Tibial artery (tissue), 4 donors: ENCODE measurements at places on chromosomes 6 and 20.
A peak's percentile ranks its signal among the peaks of the same experiment; 100 is the strongest.

DNA sequence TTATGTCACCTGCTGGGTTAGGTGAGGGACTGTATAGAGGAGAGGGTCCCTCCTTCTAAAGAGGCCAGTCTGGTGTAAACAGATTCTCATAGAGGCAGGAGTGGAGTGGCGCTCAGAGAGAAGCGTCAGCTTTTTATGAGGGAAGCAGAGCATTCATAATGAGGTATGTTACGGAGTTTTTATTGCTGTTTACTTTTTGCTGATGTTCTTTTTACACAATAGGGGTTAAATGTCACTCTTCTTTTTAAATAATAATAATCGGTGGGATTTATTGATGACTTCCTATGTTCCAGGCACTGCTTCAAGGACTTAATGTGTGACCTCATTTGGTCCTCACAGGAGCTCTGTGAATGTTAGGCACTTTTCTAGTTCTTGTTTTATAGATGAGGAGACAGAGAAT, 79.9 kb downstream of the L3MBTL3 start:
- no peak for DNase-seq

DNA sequence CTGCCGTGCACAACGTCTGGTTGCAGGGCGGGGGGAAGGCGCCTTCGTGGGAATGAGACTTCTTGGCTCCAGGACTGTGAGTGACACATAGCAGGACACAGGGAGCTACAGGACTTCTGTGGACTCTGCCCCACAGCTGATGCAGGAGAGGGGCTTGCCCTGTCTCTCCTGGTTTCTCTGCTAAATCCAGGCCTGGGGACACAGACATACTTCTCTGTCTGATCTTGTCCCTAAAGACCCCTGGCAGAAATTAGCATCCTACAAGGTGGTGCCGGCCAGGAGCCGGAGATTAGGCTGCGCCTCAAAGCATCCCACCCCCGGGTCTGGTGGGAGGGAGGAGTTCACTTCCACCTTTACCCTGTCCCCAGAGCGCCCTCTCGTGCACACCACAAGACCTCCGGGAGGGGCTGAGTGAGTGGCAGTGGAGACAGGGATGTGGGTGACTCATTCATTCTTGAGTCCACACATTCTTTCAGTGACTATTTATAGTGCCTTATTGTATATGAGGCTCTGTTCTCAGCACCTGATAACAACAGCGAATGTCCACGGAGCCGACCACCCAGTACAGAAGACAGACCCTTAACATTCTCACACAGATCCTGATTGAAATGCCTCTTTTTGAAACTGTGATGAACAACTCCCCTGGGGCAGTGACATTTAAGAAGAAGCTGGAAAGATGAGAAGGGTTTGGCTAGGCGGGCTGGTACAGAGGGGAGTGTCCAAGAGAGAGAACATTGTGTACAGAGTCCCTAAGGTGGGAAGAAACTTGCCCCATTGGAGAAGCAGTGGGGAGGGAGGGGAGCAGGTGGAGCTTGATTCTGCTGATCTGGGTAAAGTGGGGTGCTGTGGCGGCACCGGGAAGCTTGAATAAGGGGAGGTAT, 39.0 kb downstream of the GMPR start:
- peak; percentile 85 for DNase-seq

DNA sequence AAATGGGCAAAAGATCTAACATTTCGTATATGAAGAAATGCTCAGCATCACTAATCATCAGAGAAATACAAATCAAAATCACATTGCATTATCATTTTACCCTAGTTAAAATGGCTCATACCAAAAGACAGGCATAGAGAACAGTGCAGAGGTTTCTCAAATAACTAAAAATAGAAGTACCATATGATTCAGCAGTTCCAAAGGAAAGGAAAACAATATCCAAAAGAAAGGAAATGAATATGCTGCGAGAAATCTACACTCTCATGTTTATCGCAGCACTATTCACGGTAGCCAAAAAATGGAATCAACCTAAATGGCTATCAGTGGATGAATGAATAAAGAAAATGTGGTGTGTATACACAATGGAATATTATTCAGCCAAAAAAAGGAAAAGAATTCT, 63.5 kb downstream of the VTA1 start:
- no peak for DNase-seq

GRCh38 chr6:135109761-135110160, 55.1 kb upstream of the HBS1L start:
- DNase-seq = no peak

DNA sequence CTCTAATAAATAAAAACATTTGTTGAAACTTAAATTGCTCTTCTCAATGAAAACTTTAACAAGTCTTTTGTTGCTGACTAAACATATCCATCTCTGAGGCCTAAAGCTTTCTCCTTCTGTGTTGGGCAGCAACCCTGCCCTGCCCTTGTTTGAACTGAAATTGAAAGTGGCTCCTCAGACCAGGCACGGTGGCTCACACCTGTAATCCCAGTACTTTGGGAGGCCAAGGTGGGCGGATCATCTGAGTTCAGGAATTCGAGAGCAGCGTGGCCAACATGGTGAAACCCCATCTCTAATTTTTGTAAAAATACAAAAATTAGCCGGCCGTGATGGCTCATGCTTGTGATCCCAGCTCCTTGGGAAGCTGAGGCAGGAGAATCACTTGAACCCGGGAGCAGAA, 29.2 kb upstream of the GNRH2 start:
- no peak for DNase-seq

DNA sequence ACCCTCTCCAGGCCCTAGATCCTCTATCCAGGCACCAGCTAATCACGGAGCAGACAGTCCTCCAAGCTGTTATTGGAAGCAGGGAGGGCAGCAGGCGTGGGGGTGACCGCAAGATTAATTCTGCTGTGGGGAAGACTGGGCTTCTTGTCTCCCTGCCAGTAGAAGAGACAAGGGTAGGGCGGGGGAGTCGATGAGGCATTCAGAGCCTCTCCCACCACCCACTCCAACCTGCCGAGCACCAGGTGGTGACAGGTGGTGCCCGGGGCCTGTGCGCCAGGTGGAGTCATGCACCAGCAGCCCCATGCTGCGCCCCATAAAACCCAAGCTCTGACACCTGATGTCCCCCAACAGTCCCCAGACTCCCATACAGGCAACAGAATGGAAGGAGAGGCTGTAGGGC, 89.6 kb downstream of the CDH22 start:
- DNase-seq = no peak

DNA sequence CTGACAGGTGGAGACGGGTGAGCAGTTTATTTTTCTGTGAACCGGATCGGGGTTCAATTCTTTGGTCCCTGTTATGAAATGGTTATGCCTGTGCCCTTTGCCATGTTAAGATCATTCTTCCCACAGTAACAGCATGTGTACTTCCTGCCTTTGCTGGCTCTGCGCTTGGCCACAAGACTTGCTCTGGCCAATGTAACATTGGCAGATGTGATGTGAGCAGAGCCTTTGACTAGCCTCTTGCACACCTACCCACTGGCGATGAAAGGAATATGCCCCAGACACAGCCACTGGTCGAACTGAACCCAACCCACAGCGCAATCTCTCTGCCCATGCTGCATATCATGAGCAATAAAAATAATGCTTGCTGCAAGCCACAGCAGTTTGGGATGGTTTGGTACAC, 31.9 kb downstream of the JAG1 start:
- no peak for DNase-seq

DNA sequence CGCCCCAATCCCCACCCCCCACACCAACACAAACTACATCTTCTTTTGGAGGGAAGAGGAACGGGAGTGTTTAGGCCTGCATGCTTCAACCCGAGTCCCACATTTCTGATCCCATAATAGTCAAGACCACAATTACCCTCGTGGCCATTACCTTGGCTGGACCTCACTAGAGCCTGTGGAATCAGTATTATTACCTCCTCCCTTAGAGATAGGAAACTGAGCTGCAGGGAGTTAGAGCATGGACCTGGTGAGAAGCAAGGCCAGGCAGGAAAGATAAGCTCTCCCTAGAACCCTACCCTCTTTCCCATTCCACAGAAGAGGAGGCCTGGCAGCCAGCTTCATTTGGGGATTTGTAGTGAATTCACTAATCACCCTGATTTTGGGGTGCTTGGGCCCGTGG, 74.1 kb downstream of the NCR2 start:
- no peak for DNase-seq

DNA sequence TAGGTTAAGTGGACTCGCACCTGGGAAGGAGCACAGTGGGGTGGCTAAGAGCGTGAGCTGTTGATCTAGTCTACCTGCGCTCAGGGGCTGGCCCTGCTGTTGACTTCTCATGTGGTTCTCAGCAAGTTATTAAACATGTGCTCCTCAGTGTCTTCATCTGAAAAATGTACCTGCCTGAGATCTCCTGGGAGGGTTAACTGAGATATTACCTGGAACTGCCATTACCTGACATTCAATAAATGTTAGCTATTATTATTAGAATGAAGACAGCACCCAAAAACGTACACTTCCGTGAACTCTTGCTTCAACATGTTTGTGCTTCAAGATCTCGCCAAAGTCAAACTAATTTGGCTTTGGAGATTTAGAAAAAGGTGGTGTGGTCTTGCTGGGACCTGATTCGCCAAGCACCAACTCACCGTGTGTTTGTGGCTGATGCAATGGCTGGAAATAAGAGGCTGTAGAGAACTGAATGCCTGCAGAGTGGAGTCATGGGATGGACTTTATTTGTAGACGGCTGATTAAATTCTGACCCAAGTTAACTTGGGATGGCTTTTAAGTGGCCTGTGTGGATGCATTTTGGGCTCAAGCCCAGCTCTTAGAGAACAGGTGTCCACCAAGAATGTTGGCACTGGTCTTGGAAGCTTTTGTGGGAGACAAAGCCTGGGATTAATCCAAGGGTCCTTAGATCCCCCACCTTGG, 692.9 kb downstream of the QKI start:
- DNase-seq = no peak

DNA sequence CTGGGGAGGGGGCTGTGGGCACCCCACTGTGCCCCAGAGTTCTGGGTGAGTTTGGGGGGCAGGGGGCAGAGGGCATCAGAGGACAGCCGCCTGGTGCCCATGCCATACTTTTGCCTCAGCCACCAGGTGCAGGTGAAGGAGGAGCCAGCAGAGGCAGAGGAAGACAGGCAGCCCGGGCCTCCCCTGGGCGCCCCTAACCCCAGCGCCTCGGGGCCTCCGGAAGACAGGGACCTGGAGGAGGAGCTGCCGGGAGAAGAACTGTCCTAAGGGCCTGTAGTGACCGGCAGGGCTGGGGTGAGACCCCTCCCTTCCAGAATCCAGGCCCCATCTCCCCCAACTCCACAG, 39.6 kb upstream of the MDFI start:
- DNase-seq = peak; percentile 43

DNA sequence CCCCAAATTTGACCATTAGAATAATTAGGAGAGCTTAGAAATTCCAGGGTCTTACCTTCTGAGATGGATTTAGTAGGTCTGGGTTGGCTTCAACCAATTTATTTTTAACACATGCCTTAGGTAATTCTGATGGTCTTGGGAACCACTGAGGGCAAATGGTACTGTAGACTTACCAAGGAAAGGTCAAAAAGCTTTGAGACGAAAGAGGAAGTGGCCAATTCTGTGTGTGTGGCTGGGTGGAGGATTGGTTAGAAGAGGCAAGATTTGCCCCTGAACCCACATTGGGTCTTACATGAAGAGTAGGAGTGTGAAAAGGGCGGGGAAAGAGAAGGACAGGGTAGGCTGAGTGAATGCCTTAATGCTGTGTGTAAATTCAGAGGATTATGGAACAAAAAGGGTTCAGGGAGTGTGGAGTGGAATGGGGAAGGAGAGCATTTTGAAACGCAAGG, 2.7 kb downstream of the ITCH start:
- no peak for DNase-seq

DNA sequence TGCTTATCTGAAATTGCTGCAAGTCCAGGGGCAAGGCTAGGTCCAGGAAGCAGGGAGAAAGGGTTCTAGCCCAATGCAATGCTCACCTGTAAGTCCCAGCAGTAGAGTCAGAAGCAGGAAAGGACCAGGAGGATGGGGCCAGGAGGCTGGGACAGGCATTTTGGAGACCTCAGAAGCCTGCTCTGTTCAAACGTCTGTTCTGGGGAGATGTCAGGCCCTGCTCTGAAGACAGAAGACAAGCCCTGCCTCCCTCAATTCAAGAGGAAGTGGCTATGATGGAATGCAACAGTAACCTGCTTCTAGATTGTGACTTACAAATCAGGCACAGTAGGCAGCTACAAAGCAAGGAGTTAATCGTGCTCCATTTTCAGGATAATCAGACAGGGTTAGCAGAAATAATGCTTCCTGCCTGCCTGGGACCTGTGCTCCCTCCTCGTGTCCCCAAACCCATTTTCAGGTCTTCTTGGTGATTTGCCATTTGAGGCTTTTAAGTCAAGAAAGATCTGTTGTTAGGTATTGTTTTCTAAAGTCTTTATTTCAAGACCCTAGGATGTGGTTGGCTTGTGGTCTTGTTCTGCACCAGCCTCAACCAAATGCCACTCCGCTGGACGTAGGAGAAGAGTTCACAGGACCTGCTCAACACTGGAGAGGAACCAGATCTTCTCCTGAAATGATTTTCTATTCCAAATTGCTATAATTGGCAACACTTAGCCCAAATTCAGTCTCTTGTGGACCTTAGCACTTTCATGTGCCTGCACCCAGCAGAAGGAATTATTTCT, at the start of gene SIRPG:
SIRPG (minus strand) TSS at position 224 of the 779 bp plus-strand sequence; CDS start at position 159, 65 bp downstream.
- no peak for DNase-seq

- DNase-seq = no peak
Measured at GRCh38 chr6:15344831-15345230, 99.0 kb downstream of the JARID2 start.
